Aorta (tissue), 5 donors: ENCODE measurements at places on chromosomes 11 and 22. TPM values are rescaled to one million over a fixed set of nuclear protein-coding genes. Genes with fewer than 3 reads are reported as not detected.

Gene NTM
- 0.28 TPM for polyA plus RNA-seq

Gene TRIM34
- polyA plus RNA-seq, result 5.8 TPM

Gene SAA2
- not detected for polyA plus RNA-seq

Gene FGF19
- polyA plus RNA-seq, result not detected

Gene SYCE3
- 1.5 TPM for polyA plus RNA-seq

Gene ESAM
- polyA plus RNA-seq, result 33.2 TPM

Gene NOX4
- 51.0 TPM for polyA plus RNA-seq

Gene PC
- polyA plus RNA-seq, result 22.7 TPM

Gene CHRDL2
- not detected for polyA plus RNA-seq

Gene CSNK2A3
- 0.51 TPM for polyA plus RNA-seq

Gene MB
- polyA plus RNA-seq, result 2.8 TPM

Gene ELFN2
- not detected for polyA plus RNA-seq

Gene SLC1A2
- not detected for polyA plus RNA-seq

Gene TRIM49
- polyA plus RNA-seq, result not detected
